ENCODE measurements at places on chromosomes 3 and 15.
A peak's percentile ranks its signal among the peaks of the same experiment; 100 is the strongest.

DNA sequence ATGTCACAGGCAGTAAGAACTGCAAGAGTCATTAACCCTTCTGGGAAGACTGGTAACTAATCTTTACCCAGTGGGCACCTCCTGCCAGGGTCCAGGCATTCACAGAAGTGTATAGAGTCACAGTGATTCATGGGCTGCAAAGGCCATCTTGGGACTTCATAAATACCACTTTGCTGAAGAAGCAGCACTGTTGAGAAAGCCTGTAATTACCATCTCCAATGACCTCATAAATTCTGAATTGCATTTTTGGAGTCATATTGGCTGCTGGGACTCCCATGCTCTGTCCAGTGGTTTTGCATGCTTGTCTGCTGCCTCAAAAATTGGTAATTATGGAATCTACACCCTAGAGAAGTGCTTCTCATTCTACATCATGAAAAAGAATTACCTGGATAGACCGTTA is 837.2 kb downstream of the NTRK3 start:
- no peak for DNase-seq

DNA sequence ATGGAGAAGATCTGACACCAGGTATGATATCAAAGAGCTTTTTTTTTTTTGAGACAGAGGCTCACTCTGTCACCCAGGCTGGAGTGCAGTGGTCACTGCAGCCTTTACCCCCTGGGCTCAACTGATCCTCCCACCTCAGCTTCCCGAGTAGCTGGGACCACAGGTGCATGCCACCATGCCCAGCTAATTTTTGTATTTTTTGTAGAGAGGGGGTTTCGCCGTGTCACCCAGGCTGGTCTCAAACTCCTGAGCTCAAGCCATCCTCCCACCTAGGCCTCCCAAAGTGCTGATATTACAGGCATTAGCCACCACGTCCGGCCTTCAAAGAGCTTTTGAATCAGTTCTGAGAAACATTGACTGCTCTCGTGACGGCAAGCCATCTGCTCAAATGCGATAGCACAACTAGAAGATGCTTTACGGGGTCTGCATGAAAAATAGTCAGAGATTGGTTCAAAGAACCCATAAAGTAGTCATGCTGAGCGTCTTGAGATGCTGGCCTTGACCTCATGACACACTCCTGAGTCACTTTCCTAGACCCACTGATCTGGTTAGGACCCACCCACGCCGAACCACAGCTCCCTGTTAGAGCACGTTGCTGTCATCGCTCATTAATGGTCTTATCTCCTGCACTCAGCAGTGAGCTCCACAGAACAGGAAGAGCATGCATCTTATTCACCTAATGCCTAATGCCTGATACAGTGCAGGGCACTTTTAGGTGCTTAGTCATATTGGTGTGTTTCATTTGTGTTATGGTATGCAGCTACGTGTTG is 57.0 kb upstream of the NR2F2 start:
- DNase-seq, result no peak

DNA sequence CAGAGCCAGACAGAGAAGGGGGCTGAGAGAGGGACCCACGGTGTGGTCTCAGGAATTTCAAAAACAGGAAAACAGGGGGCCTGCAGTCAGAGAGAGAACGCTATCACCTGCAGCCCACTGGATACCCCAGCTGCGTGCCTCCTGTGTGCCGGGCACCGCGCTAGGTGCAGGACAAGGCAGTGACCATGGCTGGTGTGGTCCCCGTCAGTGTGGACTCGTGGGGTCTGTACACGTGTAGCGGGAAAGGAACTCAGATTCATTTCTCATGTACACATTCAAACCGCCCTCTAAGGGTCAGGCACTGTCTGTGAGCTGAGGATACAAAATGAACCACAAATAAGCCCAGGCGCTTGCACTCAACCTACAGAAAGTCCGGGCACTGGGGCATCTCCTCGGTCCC is 20.9 kb downstream of the SSUH2 start:
- DNase-seq, result no peak

- DNase-seq, result no peak
These were observed 26.2 kb downstream of the MINDY4B start for GRCh38 chr3:150878996-150879575.

- DNase-seq, result peak; percentile 72
These were observed 157.3 kb downstream of the ADAMTS9 start for GRCh38 chr3:64530434-64531049.

GRCh38 chr3:124639406-124640237 is 90.6 kb upstream of the UMPS start:
- no peak for DNase-seq

DNA sequence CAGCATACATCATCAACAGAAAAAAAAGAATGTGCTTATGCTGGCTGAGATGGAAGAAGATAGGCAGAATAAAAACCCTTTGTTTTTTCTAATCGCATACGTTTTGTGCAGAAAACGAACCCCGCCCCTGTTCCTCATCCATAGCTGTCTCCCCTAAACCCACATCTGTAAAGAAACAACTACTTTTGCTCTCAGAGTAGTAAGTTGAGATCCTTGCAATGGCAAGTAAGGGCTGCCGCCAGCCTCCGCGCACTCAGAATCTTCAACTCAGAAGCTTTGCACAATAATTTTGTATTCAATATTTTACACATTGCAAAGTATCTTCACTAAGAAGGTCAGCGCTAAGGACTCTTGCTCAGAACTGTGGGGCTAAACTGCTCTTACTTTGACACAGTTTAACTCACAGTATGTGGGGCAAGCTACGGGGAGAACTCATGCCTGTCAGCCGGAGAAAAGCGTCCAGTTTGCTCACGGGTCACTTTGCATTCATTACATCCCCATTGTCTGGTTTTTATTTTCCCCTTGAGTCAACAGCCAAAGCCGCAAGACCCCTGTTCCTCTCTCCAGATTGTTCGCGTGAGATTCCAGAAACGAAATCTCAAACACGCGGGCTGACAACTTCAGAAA is 1.0 kb downstream of the LYSMD4 start:
- no peak for DNase-seq
